ENCODE measurements at places on chromosomes 16 and 17. TPM values are rescaled to one million over a fixed set of nuclear protein-coding genes. Genes with fewer than 3 reads are reported as not detected.

The CACNG3 gene
- total RNA-seq = not detected

The CLEC18C gene
- not detected for total RNA-seq

DNA sequence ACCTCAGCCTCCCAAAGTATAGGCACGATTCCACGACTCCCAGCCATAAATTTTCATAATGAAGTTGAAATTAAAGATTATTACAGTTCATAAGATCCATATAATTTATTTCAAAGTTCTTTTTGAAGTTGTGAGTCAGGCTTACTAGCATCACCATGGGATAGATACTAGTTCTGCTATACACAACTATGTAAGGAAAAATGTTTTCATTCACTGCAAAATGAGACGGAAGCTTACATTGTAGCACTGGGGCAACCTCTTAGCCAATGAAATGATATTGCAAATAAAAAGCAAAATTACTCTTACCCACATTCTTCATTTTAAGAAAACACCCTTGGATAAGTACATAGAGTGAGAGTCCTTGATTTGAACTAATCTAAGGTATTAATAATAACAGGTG is 18.8 kb upstream of the MARCHF10 start:
- H3K4me1 ChIP-seq = peaks cover 15% of the 10 kb centered on the region
- no peak overlapping the region for H3K4me3 ChIP-seq
- no peak overlapping the region for H3K27ac ChIP-seq
- no peaks in the 10 kb centered on the region for H3K36me3 ChIP-seq

DNA sequence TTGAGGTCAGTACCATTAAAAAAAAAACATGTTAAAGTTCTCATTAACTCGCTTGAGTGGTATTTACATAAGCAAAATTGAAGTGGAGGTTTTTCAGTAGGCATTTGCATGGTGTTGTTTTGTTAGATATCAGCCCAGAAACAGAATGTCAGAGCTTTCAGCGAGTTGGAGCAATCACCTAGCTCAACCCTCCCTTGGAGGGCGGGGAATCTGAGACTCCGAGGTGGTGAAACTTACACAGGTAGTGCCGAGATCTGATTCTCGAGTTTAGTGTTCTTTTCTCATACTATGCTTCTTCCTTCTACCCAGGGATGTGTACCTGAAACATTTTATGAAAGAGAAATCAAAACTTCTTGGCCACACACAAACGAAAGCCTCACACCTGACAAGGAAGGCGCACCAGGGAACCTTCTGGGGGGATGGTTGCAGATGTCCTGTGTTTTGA is 6.6 kb downstream of the SEC14L1 start:
- no peak overlapping the region for H3K4me3 ChIP-seq
- H3K27ac ChIP-seq = peak overlapping the region; percentile 15
- no peak for DNase-seq

DNA sequence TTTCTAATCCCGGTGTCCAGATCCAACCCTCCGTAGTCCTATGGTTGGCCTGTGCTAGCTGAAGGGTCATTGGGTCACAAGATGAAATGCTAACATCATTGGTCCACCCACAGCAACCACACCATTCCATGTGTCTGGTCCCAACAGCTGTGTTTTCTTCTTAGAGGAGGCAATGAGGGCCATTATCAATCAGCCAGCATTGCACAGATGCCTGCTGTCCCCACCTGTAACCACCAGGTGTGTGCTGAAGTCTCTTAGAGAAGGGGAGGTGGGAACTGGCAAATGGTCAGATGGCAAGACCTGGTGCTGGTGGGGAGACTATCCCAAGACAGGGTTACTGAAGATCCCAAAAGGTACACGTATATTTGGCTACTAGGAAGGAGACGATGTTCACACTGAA is 37.4 kb downstream of the HIC1 start:
- H3K27me3 ChIP-seq = no peaks in the 10 kb centered on the region
- H3K4me3 ChIP-seq = no peak overlapping the region
- H3K36me3 ChIP-seq = no peaks in the 10 kb centered on the region
- no peak for DNase-seq

DNA sequence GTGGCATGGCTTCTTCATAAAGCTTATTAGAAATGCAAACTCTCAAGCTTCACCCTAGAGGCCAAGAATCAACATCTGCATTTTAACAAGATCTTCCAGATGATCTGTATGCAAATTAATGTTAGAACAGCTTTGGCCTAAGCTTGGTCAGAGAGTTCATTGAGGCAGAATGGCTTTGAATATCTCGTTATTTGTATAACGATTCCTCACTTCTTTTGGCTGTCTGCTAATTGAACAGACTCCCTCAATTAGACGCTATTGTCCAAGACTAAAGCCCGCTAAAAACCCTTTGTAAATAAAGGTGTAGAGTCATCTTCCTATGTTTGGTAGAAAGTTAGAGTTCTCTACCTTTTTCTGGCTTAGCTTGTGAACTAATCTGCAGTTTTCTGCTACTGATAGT is 1453.7 kb downstream of the CDH8 start:
- no peaks in the 10 kb centered on the region for H3K36me3 ChIP-seq
- H3K4me3 ChIP-seq = no peak overlapping the region
- no peak overlapping the region for H3K27ac ChIP-seq

DNA sequence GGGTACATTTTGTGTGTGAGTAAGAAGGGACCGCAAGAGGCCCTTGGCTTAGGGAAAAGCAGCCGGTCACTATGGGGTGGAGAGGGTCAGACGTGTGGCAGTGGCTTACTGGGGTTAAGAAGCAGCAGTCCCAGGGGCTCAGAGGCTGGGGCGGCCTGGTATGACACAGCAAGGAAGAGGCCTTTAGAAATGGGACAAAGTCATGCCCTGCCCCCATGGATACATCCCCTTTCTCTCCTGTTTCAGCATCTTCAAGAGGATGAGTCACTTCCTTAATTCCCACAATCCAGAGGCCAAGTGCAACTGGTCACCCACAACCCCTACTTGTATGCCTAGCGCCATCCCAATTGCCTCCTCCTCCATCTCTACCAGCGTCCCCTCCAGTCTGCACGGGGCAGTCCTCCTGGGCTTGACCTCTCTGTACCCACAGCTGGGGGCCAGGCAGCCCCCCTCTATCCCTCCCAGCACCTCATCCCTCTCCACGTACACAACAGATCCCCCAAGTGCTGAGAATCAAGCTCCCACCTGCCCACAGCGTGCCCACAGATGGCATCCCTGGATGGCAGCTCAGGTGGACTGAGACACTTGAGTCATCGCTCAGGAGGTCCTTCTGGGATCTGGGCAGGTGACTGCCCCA is 6.9 kb upstream of the EFTUD2 start:
- peaks cover 8% of the 10 kb centered on the region for H3K4me1 ChIP-seq
- H3K36me3 ChIP-seq = no peaks in the 10 kb centered on the region
- peaks cover 2% of the 10 kb centered on the region for H3K27me3 ChIP-seq
- H3K4me3 ChIP-seq = no peak overlapping the region

DNA sequence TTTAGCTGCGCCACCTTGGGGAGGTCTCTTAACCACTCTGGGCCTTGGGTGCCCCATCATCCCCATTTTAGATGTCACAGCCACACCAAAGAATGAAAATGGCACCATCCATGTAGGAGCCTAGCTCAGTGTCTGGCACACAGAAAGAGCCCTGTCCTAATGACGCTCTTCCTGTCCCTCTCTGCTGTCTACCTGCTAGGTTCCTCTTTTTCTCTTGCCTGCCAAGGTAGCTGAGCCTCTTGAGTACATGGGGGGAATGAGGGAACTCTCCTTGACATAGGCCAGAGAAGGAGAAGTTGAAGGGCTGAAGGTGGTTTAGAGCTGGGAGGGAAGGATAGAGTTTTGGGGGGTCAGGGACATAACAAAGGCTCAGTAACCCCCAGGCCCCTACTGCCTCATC is 1.8 kb downstream of the RUNDC3A start:
- peaks cover 32% of the 10 kb centered on the region for H3K27me3 ChIP-seq
- DNase-seq = no peak
- H3K4me3 ChIP-seq = no peak overlapping the region
- no peaks in the 10 kb centered on the region for H3K36me3 ChIP-seq

DNA sequence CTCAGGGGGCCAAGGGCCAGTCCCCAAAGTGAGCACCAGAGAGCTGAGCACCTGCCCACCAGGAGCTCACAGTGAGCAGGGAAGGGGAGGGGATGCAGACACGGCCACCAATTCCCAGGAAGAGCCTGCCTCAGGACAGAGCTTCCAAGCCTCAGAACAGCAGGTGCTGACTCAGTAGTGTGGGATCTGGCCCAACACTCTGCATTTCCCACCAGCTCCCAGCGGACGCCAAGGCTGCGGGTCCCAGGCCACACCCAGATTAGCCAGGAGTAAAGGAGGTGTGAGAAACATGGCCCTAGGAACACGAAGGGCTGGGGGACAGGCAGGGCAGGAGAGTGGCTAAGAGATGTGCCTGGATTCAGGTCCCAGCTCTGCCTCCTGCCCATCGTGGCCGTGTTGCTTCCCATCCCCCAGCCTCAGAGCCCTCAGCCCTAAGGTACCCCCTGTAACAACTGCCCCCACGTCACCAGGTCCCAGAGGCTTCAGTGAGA is 28.4 kb upstream of the EIF1 start:
- peaks cover 79% of the 10 kb centered on the region for H3K4me1 ChIP-seq
- peak overlapping the region; percentile 99 for H3K27ac ChIP-seq
- no peak overlapping the region for H3K4me3 ChIP-seq
- H3K36me3 ChIP-seq = no peaks in the 10 kb centered on the region

- no peaks in the 10 kb centered on the region for H3K27me3 ChIP-seq
- DNase-seq = no peak
- peaks cover 15% of the 10 kb centered on the region for H3K4me1 ChIP-seq
- H3K4me3 ChIP-seq = no peak overlapping the region
- H3K27ac ChIP-seq = no peak overlapping the region
Observed at GRCh38 chr17:21100636-21101035, 26.1 kb upstream of the DHRS7B start.

DNA sequence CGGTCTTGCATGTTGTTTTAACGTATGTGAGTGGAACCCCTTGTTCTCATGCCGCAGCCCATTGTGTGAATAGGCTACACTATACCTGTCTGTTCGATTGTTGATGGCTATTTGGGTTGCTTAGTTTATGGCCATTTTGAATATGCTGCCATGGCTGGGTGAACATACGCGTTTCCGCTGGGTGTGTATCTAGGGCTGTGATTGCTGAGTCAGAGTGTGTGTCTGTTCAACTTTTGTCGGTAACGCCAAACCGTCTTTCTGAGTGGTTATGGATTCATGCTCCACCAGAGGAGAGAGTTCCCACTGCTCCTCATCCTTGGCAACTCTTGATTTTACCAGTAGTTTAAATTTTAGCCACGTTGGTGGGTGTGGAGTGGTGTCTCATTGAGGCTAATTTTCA is 77.0 kb downstream of the METRNL start:
- H3K4me1 ChIP-seq = peaks cover 43% of the 10 kb centered on the region
- no peak overlapping the region for H3K4me3 ChIP-seq
- peak overlapping the region; percentile 78 for H3K27ac ChIP-seq
- H3K27me3 ChIP-seq = no peaks in the 10 kb centered on the region

- no peaks in the 10 kb centered on the region for H3K27me3 ChIP-seq
- peaks cover 13% of the 10 kb centered on the region for H3K4me1 ChIP-seq
Observed at GRCh38 chr16:78129349-78129748, 29.9 kb downstream of the WWOX start.

DNA sequence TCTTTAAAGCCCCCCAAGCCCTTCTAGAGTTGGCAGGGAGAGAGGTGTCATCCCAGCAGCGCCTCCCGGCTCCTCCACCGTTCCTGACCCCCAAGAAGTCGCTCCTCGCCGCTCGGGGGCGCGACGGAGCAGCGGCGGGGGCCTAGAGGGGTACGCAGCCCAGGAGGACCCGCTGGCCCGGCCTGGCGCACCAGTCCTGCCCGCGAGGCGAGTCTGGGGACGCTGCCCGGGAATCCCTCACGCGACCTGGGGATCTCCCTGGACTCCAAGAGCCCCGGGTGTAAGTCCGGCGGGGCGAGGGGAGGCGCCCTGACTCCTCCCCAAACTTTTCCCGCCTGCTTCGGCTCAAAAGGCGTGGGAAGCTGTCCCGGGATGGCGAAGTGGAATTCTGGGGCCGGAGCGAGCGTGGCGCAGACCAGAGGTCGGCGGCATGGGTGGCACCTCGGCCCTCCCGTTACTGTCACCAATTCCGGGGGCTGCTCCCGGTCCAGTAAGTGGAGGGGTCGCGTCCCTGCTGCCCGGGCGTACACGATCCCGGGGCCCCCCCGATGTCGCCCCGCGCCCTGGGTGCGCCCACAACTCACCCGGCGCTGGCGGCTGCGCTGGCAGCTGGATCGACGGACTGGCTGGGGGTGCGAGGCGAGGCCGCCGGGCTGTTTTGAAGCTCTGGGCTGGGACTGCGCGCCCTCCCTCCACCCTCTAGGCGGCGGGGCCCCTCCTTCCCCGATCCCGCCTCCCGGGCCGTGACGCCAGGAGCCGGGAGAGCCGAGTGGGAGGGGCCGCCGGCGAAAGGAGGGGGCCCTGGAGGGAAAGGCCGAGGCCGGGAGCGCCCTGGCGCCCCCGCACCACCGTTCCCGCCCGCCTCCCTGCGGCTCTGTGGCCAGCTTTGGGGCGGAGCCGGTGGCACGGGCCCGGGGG is at the start of gene EMP2:
TSS of gene EMP2 (minus strand) at position 634 of the 918 bp plus-strand sequence. CDS start 32,981 bp downstream, outside the sequence.
- H3K4me3 ChIP-seq = peak within 1 kb of the TSS; percentile 92
- peak; percentile 84 for DNase-seq
- no peaks in the 10 kb centered on the region for H3K27me3 ChIP-seq
- H3K27ac ChIP-seq = peak within 1 kb of the TSS; percentile 94
- no peaks in the 10 kb centered on the region for H3K36me3 ChIP-seq
- H3K4me1 ChIP-seq = peaks cover 55% of the 10 kb centered on the region

DNA sequence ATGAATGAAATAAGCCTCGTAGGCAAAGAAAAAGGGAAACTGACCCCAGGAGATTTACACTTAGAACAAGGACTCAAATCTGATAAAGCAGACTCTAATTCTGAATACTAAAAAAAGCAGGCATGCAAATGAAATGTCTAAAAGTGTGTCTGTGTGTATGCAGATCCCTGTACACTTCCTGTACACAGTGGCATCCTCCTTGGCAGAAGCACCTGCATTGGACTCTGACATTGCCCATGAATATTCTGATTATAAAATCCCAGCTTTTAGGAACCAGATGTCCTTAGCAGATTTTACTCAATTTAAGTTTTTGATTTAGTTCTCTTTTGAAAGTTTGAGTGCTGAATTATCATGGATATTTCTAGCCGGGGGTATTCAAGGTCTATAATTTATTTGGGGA is 306.0 kb upstream of the CDH8 start:
- H3K4me3 ChIP-seq = no peak overlapping the region
- H3K4me1 ChIP-seq = no peaks in the 10 kb centered on the region
- H3K27me3 ChIP-seq = no peaks in the 10 kb centered on the region
- DNase-seq = no peak
- no peak overlapping the region for H3K27ac ChIP-seq

DNA sequence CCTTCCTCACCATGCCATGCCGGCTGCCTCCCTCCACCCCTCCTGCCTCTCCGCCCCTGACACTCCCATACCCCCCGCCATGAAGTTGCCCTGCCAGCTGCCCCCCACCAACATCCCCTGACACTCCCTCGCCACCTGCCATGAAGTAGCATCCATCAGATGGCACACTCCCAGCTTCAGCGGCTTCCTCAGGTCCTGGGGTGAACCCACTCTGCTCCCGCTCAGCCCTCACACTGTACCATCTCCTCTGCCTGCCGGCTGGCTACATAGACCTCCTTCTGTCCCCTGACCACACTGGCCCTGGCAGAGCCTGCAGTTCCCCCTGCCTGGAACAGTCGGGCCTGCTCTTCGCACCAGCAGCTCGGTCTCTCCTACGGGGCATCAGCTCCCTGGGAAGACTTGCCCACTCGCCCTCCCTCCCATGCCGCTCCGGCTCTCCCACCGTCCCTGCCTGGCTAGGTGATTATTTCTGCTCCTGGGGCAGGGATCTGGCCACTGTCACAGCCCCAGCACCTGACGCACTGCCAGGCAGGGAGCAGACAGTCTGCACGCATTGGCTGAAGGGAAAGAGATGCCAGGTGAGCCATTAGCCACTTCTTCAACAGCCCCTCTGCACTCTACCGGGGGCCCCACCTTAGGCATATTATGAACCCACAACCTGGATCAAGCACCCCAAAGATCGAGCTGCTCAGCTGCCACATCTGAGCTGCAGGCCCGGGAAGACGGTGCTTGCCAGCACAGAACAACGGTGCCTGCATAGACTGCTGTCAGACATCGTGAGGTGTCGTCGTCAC is 9.0 kb downstream of the CANT1 start:
- peak; percentile 71 for DNase-seq
- H3K36me3 ChIP-seq = peaks cover 28% of the 10 kb centered on the region
- H3K27ac ChIP-seq = no peak overlapping the region
- no peaks in the 10 kb centered on the region for H3K27me3 ChIP-seq
